ENCODE measurements at places on chromosomes 1 and 21. TPM values are rescaled to one million over a fixed set of nuclear protein-coding genes. Genes with fewer than 3 reads are reported as not detected.

Gene NBPF20
- total RNA-seq, result 1.2 TPM

Gene HSD3B1
- total RNA-seq, result 2.8 TPM

Gene CFHR3
- total RNA-seq, result not detected

Gene FAM163A
- total RNA-seq, result not detected

Gene ABL2
- total RNA-seq, result 71.6 TPM

- no peak for DNase-seq
Measured at GRCh38 chr1:156640842-156641706, 843 bp upstream of the BCAN start.

DNA sequence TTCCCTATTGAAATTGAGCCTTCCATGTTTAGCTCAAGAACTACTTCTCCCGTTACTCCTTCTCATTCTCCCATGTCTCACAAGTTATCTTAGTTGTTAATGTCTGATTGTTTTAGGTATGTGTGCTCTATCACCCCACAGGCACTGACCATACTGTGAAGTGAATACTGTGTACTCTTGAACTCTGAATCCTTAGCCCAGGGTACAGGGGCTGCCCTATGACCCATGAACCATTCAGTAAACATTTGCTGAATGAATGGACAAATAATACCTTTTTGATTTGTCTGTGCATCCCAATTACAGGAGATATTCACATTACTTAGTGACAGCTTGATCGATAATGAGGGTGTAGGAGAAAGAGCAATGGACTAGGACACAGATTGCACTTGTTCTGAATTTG lies 169.4 kb upstream of the BEND5 start:
- no peak for DNase-seq

DNA sequence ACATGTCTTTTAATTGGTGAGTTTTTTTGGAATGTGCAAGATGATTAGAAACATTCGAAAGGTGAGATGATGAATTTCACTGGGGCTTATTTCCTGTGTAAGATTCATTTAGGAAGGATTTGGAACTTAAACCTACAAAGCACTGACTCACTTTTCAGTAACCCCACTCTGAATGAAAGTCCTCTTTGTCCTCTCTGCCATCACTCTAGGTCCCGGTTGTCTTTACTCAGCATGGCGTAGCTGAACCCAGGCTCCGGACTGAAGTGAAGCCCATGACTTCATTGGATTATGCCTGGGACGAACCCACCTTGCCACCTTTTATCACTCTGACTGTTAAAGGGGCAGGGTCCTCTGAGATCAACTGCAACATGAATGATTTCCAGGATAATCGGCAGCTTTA lies 139.4 kb downstream of the VPS13D start:
- DNase-seq, result peak; percentile 26

DNA sequence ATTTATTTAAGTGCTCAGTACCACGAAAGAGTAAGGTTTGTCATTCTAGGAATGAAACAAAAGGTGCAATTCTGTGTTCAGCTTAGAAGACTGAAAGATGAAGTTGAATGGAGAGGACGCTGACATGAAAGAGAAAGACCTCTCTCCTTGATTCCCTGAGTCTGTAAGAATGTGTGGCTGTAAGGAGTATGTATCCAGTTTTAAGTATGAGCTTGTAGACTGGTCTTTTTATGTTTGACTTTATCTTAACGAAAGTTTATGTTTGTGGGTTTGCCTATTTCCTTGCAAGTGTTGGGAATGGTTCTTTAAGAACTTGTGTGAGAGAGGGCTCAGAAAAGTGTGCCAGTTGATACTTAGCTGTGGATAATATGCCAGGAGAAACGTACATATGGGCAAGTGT lies 1.4 kb downstream of the CHD1L start:
- no peak for DNase-seq

- no peak for DNase-seq
Measured at GRCh38 chr1:44608141-44608540, 66.1 kb downstream of the TMEM53 start.
